Stimulated activated CD4-positive, alpha-beta T cell treated with anti-CD3 and anti-CD28 coated beads, TNF-alpha, amount 100 ng/mL, for 4 hours (primary cell): ENCODE measurements at places on chromosomes 1 and 21.

- no peak for DNase-seq
Measured at GRCh38 chr1:97489834-97490233, 431.0 kb downstream of the DPYD start.

DNA sequence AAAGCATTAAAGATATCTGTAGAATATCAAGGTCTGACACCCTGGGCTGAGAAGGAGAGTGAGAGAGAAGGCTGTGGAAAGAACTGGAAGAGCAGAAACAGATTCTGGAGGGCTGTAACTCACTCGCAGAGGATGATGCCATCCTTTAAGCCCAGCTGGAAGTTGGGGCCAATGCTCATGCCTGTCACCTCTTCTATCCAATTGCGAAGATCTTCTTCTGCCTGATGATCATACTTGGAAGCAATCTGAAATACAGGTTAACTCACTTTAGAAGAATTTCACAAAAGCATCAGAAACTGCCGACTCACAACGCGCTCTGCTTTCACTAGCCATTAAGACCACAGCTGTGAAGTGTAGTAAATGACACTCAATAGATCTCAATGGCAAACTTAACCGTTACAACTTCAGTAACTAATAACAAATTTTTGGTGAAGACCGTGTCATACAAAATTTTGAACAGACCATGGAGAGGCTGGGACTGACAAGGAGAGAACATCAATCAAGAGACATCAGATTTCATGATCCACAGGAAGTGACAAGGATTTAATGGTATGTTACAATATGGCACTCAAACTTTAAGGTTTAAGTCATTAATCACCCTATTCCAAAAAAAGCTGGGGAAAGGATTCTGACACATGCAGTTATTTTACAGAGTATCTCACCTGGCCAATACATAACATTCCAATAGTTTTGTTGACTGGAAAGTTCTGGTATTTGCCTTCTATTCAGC lies 23.5 kb downstream of the CNN3 start:
- no peak for DNase-seq

- DNase-seq: no peak
Measured at GRCh38 chr1:23394684-23395083, 25.0 kb upstream of the ZNF436 start.

- DNase-seq: no peak
Measured at GRCh38 chr1:33358795-33359503, 38.1 kb upstream of the A3GALT2 start.
